Ovary (tissue), 10 donors: ENCODE measurements at places on chromosomes 1 and 21. TPM values are rescaled to one million over a fixed set of nuclear protein-coding genes. Genes with fewer than 3 reads are reported as not detected.

GRCh38 chr1:8721679-8722324, 95.6 kb downstream of the RERE start:
- DNase-seq: no peak
- H3K4me1 ChIP-seq: peaks cover 1% of the 10 kb centered on the region
- H3K27me3 ChIP-seq: no peaks in the 10 kb centered on the region

GRCh38 chr21:40018871-40019475, 151.7 kb downstream of the PCP4 start:
- no peak for DNase-seq
- H3K4me3 ChIP-seq: no peak overlapping the region
- H3K27me3 ChIP-seq: no peaks in the 10 kb centered on the region
- H3K4me1 ChIP-seq: no peaks in the 10 kb centered on the region
- no peaks in the 10 kb centered on the region for H3K36me3 ChIP-seq

DNA sequence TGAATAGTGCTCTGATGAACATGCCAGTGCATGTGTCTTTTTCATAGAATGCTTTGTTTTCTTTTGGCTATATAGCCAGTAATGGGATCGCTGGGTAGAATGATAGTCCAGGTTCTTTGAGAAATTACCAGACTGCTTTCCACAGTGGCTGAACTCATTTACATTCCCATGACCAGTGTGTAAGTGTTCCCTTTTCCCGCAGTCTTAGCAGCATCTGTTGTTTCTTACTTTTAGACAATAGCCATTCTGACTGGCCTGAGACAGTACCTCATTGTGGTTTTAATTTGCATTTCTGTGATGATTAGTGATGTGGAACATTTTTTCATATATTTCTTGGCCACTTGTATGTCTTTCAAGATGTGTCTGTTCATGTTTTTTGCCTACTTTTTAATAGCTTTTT, 784.5 kb downstream of the USP25 start:
- no peak overlapping the region for H3K4me3 ChIP-seq
- no peak overlapping the region for H3K27ac ChIP-seq
- no peak for DNase-seq
- H3K36me3 ChIP-seq: no peaks in the 10 kb centered on the region

- H3K36me3 ChIP-seq: no peaks in the 10 kb centered on the region
- no peak overlapping the region for H3K4me3 ChIP-seq
- DNase-seq: no peak
- no peaks in the 10 kb centered on the region for H3K4me1 ChIP-seq
- no peaks in the 10 kb centered on the region for H3K27me3 ChIP-seq
Measured at GRCh38 chr1:172761581-172762486, 102.9 kb downstream of the FASLG start.

- peak overlapping the region; percentile 60 for H3K27ac ChIP-seq
- no peaks in the 10 kb centered on the region for H3K36me3 ChIP-seq
- DNase-seq: peak; percentile 54
- no peak overlapping the region for H3K4me3 ChIP-seq
Measured at GRCh38 chr1:224503161-224504118, 68.8 kb upstream of the WDR26 start.

DNA sequence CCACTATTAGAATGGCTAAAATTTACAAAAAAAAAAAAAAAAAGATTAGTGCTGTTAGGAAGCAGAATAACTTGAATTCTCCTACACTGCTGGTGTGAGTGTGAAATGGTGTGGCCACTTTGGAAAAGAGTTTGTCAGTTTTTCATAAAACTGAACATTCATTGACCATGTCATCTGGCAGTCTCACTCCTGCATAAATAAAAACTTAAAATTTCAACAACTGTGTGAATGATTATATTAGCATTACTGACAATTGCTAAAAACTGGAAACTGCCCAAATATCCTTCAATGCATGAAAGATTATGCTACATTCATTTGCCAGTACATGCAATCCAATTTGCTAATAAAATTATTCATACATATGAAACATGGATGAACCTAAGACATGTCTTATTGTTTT, 570.9 kb downstream of the NEGR1 start:
- H3K4me3 ChIP-seq: no peak overlapping the region
- H3K4me1 ChIP-seq: no peaks in the 10 kb centered on the region
- no peak for DNase-seq
- no peak overlapping the region for H3K27ac ChIP-seq

DNA sequence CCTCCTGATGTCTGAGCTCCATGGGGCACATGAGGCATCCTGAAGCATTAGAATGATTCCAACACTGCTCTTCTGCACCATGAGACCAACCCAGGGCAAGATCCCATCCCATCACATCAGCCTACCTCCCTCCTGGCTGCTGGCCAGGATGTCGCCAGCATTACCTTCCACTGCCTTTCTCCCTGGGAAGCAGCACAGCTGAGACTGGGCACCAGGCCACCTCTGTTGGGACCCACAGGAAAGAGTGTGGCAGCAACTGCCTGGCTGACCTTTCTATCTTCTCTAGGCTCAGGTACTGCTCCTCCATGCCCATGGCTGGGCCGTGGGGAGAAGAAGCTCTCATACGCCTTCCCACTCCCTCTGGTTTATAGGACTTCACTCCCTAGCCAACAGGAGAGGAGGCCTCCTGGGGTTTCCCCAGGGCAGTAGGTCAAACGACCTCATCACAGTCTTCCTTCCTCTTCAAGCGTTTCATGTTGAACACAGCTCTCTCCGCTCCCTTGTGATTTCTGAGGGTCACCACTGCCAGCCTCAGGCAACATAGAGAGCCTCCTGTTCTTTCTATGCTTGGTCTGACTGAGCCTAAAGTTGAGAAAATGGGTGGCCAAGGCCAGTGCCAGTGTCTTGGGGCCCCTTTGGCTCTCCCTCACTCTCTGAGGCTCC, 11.1 kb upstream of the RASSF5 start:
- no peak overlapping the region for H3K4me3 ChIP-seq
- peaks cover 2% of the 10 kb centered on the region for H3K4me1 ChIP-seq

- no peaks in the 10 kb centered on the region for H3K27me3 ChIP-seq
- no peak overlapping the region for H3K27ac ChIP-seq
- no peaks in the 10 kb centered on the region for H3K36me3 ChIP-seq
- H3K4me1 ChIP-seq: no peaks in the 10 kb centered on the region
Measured at GRCh38 chr1:12384836-12385456, 155.1 kb downstream of the VPS13D start.

GRCh38 chr1:92399076-92399475, 87.6 kb downstream of the GFI1 start:
- H3K36me3 ChIP-seq: no peaks in the 10 kb centered on the region
- H3K4me3 ChIP-seq: no peak overlapping the region
- H3K4me1 ChIP-seq: no peaks in the 10 kb centered on the region
- DNase-seq: no peak

- DNase-seq: no peak
- no peaks in the 10 kb centered on the region for H3K36me3 ChIP-seq
- no peaks in the 10 kb centered on the region for H3K4me1 ChIP-seq
- H3K4me3 ChIP-seq: no peak overlapping the region
Measured at GRCh38 chr1:231584921-231585320, 41.7 kb upstream of the DISC1 start.

- H3K4me3 ChIP-seq: no peak overlapping the region
- H3K36me3 ChIP-seq: no peaks in the 10 kb centered on the region
- DNase-seq: no peak
- H3K27me3 ChIP-seq: no peaks in the 10 kb centered on the region
- H3K4me1 ChIP-seq: no peaks in the 10 kb centered on the region
Measured at GRCh38 chr1:71857862-71858261, 424.5 kb downstream of the NEGR1 start.

- DNase-seq: no peak
- H3K4me1 ChIP-seq: no peaks in the 10 kb centered on the region
- H3K27ac ChIP-seq: no peak overlapping the region
- H3K4me3 ChIP-seq: no peak overlapping the region
Measured at GRCh38 chr1:209241487-209241886, 342.0 kb upstream of the CAMK1G start.

GRCh38 chr1:204174958-204175357, 8.8 kb upstream of the REN start:
- H3K36me3 ChIP-seq: no peaks in the 10 kb centered on the region
- H3K27ac ChIP-seq: no peak overlapping the region
- no peak overlapping the region for H3K4me3 ChIP-seq
- H3K4me1 ChIP-seq: no peaks in the 10 kb centered on the region
- H3K27me3 ChIP-seq: no peaks in the 10 kb centered on the region

- no peaks in the 10 kb centered on the region for H3K27me3 ChIP-seq
- H3K27ac ChIP-seq: no peak overlapping the region
- no peak for DNase-seq
- H3K4me1 ChIP-seq: peaks cover 15% of the 10 kb centered on the region
- H3K4me3 ChIP-seq: no peak overlapping the region
- no peaks in the 10 kb centered on the region for H3K36me3 ChIP-seq
Measured at GRCh38 chr1:181097242-181097641, 8.7 kb downstream of the IER5 start.

VHLL gene
- total RNA-seq: not detected

PERM1 gene
- not detected for total RNA-seq

TMEM269 gene
- not detected for total RNA-seq

RIPPLY3 gene
- total RNA-seq: not detected

SNAPIN gene
- total RNA-seq: 38.4 TPM

ADAMTSL4 gene
- 11.6 TPM for total RNA-seq

CR1L gene
- not detected for total RNA-seq

TBX19 gene
- 3.6 TPM for total RNA-seq
